Fibroblast of skin of left quadriceps (primary cell): ENCODE measurements at places on chromosomes 1 and 21.

DNA sequence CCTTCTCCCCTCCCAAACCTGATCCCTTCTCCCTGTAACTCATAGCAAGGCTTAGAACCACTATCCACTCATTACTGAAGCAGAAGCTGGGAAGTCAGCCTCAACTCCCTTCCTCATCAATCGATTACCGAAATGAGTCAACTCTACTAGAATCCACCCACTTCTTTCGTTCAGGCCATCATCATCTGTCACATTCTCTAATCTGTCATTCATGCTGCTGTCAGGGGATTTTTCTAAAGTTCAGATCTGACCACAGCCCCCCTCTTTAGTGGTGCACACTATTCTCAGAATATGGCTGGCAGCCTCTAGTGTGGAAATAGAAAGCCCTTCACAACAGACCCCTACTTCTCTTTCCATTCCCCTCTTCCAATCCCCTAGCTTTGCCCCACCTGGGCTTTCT is 5.1 kb downstream of the NT5C1A start:
- no peak for DNase-seq

DNA sequence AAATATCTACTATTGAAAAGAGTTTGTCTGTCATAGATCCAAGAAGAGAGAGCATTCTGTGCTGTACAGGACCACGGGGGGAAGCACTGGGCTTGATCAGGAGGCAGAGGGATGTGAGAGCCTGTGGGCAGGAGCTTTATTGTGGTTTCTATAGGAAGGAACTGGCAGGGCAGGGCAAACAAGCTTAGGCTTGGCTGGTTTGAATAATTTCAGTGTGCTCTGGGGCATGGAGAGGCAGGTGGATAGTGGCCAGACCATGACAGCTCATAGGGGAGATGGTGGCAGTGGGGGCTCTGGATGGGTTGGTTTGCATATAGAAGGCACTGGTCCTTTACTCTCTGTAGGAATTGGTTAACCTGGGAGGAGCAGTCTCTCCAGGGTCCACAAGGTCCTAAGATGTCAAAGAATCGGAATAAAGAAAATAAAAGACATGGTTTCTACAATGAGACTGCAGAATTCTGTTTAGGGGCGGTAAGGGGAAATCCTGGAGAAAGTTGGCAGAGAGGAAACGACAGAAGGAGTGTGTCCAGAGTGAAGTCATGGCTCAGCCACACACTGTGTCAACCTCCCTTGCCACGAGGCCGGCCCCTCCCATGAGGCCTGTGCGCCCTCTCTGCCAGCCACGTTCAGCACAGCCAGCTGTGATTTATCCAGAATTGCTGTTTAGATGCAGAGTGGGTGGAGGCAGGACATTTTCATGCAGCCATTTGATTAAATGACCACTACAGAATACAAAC is 81.7 kb upstream of the PGBD5 start:
- no peak for DNase-seq

DNA sequence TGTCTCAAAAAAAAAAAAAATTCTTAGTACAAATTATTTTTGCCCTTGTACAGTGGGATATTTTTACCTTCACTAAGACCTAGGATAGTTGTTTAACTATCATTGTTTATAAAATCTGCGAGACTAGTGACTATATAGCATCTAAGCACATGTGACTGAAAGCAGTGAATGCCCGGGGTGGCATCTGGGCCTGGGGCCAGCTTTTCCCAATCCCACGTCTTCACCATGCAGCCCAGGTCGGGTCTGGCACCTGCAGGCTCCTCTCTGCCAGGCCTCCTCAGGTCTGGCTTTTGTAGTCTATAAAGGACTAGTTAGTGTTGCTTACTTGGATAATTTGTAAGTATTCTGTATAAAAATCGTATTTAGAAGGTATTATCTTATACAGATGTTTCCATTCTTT is 40.8 kb downstream of the CBS start:
- no peak for DNase-seq

- DNase-seq: no peak
Observed at GRCh38 chr1:87791931-87792740, 463.5 kb downstream of the LMO4 start.

- no peak for DNase-seq
Observed at GRCh38 chr21:43847301-43847700, 17.7 kb upstream of the AGPAT3 start.

DNA sequence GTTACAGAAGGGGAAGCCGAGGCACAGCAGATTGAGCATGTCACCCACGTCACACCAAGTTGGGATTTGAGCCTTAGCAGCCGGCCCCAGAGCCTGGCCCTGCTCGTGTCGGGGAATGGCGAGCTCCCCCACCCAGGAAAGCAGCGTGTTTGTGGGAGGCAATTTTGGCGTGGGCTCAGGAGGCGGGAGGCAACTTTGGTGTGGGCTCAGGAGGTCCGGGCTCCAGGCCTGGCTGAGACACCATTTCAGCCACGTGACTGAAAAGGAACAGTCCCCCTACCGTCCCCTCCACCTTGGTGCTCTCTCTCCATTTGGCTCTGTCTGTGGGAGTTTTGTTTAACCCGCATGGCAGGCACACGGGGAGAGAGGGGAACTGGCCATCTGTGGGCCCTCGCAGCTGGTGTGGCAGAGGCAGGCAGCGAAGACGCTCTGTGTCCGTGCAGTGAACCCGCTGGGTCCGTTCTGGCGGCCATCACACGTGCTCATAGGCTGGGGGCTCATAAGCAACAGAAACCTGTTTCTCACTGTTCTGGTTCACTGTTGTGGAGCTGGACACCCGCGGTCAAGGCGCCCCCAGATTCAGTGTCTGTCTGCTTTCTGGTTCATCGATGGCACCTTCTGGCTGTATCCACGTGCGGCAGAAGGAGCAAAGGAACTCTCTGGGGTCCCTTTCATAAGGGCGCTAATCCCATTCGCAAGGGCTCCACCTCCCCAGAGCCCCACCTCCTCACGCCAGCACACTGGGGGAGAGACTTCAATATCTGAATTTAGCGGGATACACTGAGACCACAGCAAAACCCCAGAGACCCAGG is 110.2 kb downstream of the CRYAA start:
- no peak for DNase-seq

GRCh38 chr1:9503001-9503675 is 36.1 kb upstream of the SLC25A33 start:
- no peak for DNase-seq

DNA sequence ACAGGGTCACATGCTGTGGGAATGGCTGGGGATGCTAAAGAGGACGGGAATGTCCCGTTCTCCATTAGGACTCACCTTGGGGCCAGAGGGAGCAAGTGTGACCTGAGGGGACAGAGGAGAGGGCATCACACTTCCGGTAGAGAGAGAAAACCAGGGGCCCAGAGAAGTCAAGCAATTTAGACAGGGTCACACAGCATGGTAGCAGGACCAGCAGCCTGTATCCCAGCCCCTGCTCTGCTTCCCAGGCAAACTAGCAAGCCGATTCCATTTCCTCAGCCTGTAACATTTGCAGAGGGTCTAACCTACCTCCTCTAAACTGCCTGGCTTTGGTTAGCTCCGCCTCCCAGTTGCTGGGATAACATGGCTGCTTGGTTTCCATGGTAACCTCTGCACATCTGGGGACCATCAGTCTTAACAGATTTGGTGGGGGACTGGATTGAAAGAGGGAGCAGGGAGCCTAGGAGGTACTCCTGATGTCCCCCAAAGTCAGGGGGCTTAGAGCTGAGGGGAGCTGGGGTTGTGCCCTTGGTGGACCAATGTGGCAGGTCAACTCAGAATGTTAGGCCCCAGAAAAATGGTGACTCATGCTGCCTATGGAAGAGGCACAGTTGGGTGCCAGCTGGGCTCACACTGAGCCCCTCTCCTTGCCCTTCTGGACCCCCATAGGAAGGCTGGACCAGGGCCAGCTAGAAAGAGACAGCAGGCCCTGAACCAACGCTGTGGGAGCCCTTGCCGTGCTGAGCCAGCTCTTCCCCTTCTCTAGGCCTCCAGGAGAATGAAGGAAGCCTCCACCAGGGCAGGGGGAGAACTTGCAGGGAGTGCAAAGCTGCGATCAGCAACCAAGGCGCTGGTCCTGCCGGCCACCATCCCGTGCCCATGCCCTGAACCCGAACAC is 9.5 kb downstream of the COL16A1 start:
- no peak for DNase-seq

GRCh38 chr1:231636157-231636556 is 9.6 kb downstream of the DISC1 start:
- no peak for DNase-seq

GRCh38 chr1:3593745-3594144 is 17.6 kb downstream of the MEGF6 start:
- DNase-seq: no peak

GRCh38 chr21:31902438-31902837 is 29.6 kb downstream of the HUNK start:
- no peak for DNase-seq

- no peak for DNase-seq
Observed at GRCh38 chr1:235907897-235908240, 41.2 kb upstream of the LYST start.

- DNase-seq: no peak
Observed at GRCh38 chr1:19212167-19212566, 2.1 kb upstream of the UBR4 start.

GRCh38 chr1:171868217-171868803 is 27.0 kb downstream of the DNM3 start:
- no peak for DNase-seq

DNA sequence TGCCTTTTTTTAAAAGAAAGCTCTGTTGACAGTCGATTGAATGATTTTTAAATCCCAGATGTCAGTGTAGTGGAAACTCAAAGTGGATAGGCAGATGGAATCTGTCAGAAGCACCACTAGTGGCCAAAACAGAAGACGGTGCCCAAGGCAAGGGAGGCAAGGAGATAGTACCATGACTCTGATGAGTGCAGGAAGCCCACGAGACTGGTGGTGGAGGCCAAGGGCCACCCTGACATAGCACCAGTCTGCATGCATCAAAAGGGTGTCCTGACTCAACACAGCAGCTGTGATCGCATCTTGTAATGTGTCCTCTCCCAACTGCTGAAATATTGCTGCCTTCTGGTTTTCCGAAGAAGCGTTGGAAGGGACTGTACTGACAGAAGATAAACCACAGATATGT is 124.1 kb upstream of the PAPPA2 start:
- DNase-seq: no peak

- DNase-seq: no peak
Observed at GRCh38 chr1:72435025-72435424, 152.7 kb upstream of the NEGR1 start.

- DNase-seq: no peak
Observed at GRCh38 chr1:205214756-205215155, 3.3 kb upstream of the DSTYK start.

- no peak for DNase-seq
Observed at GRCh38 chr1:225772848-225773247, 4.8 kb upstream of the SRP9 start.

- DNase-seq: no peak
Observed at GRCh38 chr21:42513151-42513984, at the start of gene SLC37A1. Gene SLC37A1, plus strand, starts transcription at chr21:42513852. Its CDS starts 4,603 bp downstream, at chr21:42518455.

DNA sequence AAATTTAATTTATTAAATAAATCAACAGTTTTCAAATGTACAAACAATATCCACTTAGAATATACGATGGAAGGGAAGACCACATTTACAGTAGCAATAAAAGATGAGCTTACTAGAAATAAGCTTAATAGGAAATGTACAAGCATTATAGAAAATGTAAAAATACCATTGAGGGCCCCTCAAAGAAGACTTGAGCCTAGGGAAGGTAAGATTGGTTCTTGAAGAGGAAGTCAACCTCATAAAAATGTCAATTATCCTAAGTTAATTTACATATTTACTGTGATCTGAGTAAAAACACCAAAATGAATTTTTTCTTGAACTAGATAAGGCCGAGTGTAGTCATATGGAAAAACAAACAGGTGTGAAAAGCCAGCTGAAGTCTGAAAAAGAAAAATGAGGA is 39.7 kb upstream of the TRIM67 start:
- no peak for DNase-seq

GRCh38 chr21:37375866-37376574 is 9.4 kb downstream of the DYRK1A start:
- no peak for DNase-seq

- no peak for DNase-seq
Observed at GRCh38 chr1:21291184-21291583, 921 bp upstream of the ECE1 start.

- no peak for DNase-seq
Observed at GRCh38 chr1:236235116-236235515, 46.6 kb downstream of the ERO1B start.

GRCh38 chr21:44951186-44951915 is 11.5 kb downstream of the SLX9 start:
- DNase-seq: no peak

DNA sequence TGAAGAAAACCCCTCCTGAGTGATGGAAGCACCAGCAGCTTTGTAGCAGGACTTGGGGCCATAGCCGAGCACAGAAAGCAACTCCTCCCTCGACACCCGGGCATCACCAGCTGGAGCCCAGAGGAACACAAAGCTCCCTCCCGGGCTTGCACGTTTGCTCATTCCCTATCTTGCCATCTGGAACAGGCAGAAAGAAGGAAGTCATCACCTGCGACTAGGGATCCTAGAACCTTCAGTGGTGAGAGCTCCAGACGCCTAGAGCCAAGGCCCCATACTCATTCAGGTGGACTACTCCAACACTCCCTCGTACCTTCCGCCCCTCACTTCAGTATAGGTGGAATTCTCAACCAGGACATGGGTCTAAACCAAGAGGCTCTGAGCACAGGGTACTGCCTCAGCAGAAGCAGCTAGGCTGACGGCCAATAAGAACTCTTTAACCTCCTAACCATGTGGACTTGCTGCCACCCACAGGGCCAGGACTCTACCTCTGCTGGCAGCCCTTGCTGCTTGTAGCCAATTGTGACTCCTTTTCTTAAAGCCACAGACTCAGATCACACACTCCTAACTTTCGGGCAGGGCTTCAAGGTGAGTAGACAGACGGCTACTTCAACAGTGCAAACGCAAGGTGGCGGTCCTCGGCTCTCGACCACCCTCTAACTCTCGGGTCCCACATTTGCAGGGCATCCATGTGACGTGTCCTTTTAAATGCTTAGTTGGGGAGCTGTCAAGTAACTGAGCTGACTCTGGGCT is 65.4 kb downstream of the NPHP4 start:
- DNase-seq: no peak

DNA sequence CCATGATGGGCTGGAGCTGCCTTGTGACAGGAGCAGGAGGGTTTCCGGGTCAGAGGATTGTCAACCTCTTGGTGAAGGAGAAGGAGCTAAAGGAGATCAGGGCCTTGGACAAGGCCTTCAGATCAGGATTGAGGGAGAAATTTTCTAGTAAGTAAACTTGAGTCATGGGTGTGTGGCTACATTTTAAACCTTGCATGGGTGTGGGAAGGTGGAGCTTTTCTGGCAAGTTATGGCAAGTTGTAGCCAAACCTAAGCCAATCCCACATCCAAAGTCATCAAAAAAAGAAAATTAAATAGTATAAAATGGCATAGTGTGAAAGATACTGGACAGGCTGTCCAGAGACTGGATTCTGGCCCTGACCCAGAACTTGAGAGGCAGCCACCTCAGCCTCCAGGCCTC is 39.8 kb upstream of the HSD3B1 start:
- no peak for DNase-seq

GRCh38 chr1:58861506-58861905 is 77.7 kb upstream of the JUN start:
- no peak for DNase-seq

DNA sequence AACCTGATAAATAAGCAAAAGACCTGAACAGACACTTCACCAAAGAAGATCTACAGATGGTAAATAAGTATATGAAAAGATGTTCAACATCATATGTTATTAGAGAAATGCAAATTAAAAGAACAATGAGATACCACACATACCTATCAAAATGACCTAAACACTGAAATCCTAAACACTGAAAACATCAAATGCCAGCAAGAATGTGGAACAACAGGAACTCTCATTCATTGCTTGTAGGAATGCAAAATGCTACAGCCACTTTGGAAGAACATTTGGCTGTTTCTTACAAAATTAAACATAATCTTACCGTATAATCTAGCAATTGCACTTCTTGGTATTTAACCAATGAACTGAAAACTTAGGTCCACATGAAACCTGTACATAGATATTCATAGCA is 14.9 kb upstream of the PIGK start:
- DNase-seq: no peak
